ENCODE measurements at places on chromosomes 2 and 18. TPM values are rescaled to one million over a fixed set of nuclear protein-coding genes. Genes with fewer than 3 reads are reported as not detected.

Gene ABHD3
- 4.3 TPM for total RNA-seq

Gene CHCHD5
- total RNA-seq: 5.6 TPM

Gene TSGA10
- 1.5 TPM for total RNA-seq

Gene DRC1
- not detected for total RNA-seq

Gene POTEC
- total RNA-seq: not detected

Gene CHRND
- not detected for total RNA-seq

Gene SLC23A3
- total RNA-seq: 0.54 TPM

Gene SLC14A1
- not detected for total RNA-seq

Gene RAB27B
- total RNA-seq: under 0.01 TPM

Gene ASAP2
- 30.5 TPM for total RNA-seq

Gene HAAO
- total RNA-seq: not detected

Gene ASPRV1
- total RNA-seq: 0.26 TPM

Gene LDLRAD4
- 13.4 TPM for total RNA-seq

Gene EVA1A
- 25.4 TPM for total RNA-seq

Gene FZD7
- 0.22 TPM for total RNA-seq

Gene FAM237A
- not detected for total RNA-seq

Gene MROH2A
- total RNA-seq: not detected

Gene ESPNL
- not detected for total RNA-seq

Gene SLC19A3
- total RNA-seq: not detected

Gene LYPD6
- 13.7 TPM for total RNA-seq

Gene NR4A2
- 0.17 TPM for total RNA-seq
